Activated T-cell treated with anti-CD3 and anti-CD28 coated beads, Interleukin-2, amount 50 U/mL, for 72 hours (primary cell): ENCODE measurements at places on chromosomes 5 and 9.

GRCh38 chr5:134189031-134189430 lies 12.3 kb upstream of the SKP1 start:
- no peak for DNase-seq

DNA sequence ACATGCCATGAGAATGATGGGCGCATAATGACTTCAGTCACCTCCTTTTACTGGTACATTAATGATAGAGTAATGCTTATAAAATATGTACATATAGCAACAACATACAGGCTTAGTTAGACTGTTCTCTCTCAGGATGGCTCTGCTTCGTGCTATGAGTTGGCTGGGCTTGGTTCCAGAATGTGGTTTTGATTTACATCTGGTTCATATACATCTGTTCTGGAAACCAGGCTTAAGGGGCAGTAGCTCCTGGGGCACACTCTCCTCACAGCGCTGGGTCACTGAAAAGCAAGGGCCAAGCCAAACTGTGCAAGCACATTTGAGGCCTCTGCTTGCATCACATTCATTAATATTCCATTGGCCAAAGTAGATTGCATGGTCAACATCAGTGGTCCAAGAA lies 44.9 kb downstream of the PCSK1 start:
- DNase-seq = no peak

GRCh38 chr5:170081616-170082015 lies 24.1 kb upstream of the FOXI1 start:
- DNase-seq = no peak

DNA sequence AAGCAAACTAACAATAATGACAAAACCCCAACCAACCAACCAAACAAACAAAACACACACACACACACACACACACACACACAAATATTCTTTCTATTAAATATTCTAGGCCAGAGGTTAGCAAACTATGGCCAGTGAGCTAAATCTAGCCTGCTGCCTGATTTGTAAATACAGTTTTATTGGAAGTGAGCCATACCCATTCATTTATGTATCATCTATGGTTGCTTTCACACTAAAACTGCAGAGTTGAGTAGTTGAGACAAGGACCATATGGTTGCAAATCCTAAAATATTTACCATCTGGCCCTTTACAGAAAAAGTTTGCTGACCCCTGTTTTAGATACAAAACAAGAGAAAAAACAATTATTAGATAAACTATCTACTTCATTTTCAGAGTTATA lies 620.5 kb upstream of the SEMA6A start:
- DNase-seq = no peak

DNA sequence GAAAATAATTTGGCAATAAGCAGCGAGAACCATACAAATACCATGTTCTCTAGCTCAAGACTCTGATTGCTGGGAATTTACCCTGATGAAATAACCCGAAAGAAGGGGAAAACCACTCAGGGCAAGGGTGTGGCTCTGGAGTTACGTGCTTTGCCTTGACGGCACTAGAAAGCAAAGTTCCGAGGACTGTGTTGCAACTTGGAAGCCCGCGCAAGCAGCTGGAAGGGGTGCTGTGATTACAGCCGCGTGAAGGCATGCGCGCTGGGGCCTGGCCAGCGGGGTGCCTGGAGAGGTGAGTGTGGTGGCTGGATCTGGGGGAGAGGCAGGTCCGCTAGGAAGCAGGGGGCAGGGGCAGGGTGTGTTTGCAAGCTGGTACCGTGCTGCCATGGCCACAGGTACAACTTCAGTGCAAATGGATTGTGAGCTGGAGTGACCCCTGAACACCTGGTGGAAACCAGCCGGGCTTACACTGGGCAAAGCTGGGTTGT lies 52.6 kb upstream of the CNOT6 start:
- DNase-seq = no peak

DNA sequence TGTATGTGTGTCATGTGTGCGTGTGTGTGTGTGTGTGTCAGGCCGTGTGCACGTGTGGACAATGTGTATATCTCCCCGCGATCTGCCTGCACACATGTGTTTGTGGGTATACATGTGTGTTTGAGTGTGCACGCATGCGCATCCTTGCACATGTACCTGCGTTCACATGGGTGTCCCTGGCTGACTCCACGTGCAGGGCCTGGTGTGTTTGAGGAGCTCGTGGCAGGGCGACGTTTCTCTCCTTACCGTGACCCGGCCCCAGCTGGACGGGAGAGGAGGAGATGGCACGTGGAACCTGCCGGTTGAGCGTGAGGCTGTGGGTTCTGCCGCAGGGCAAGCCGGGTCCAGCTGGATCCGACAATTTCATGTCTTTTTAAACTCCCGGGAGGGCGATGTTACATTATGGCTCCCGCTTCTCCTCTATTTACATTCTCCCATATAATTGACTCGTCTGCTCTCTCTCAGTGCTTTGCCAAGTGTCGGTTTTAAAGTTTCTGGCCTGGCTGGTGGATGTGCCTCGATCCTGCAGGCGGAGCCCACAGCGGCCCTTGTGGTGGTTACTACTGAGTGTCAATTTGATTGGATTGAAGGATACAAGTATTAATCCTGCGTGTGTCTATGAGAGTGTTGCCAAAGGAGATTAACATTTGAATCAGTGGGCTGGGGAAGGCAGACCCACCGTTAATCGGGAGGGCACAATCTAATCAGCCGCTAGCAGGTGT lies 5.9 kb downstream of the COL5A1 start:
- no peak for DNase-seq

DNA sequence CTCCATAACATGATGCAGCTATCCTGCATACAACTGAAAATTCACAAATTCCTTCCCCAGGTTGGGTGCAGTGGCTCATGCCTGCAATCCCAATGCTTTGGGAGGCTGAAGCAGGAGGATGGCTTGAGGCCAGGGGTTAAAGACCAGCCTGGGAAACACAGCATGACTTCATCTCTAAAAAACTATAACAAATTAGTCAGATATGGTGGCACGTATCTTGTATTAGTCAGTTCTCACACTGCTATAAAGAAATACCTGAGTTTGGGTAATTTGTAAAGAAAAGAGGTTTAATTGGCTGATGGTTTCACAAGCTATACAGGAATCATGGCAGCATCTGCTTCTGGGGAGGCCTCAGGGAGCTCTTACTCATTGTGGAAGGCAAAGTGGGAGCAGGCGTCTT lies 56.4 kb upstream of the DAPK1 start:
- no peak for DNase-seq

- DNase-seq = no peak
These were observed 293.4 kb downstream of the YTHDC2 start for GRCh38 chr5:113806904-113807303.

DNA sequence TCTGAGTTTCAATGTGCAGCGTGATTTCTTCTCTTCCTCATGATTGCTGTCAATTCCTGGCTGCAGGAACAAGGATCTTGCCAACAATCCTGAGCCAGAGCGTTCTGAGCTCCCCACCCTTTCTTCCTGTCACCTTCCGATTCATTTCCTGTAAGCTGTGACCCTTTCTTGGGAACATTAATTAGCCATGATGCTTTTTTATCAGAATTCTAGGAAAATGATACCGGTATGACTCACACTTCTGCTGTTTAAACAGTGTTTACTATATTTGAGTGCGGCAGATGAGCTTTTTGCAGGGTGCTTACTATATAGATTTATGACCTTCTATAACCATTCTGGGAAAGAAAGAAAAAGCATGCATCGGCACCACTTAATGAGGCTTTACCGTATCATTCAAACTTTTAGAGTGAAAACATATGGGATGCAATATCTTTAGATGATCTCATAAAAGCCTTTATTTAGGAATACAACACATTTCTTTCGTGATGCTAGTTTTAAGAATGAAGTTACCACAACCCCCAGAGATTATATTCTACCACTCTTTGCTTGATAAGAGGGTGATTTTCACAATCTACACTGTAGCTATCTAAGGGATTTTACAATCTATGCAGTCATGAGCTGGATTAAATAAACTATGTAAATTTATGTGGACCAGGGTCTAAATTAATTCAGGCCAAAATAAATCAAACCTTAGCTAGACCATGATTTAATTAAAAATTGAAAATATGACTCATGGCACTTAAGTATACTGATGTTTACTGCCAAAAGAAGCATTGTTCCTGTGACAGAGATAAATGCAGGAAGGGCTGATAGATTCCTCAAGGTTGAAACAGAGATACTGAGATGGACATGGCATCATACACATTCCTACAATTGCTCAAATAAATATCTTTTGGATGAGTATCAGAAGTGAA lies 38.0 kb upstream of the OSMR start:
- no peak for DNase-seq

- no peak for DNase-seq
These were observed 48.4 kb downstream of the ANKRD33B start for GRCh38 chr5:10612251-10612650.

DNA sequence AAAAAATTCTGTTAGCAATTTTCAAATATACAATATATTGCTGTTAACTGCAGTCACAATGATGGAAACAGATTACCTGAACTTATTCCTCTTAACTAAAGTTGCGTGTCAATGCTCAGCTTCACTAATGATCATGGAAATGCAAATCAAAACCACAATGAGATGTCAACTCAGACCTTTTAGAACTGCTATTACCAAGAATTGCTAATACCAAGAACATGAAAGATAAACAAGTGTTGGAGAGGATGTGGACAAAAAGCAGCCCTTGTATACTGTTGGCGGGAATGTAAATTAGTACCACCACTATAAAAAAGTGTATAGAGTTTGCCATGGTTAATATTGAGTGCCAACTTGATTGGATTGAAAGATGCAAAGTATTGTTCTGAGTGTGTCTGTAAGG lies 1409.7 kb upstream of the CDH18 start:
- DNase-seq = no peak

DNA sequence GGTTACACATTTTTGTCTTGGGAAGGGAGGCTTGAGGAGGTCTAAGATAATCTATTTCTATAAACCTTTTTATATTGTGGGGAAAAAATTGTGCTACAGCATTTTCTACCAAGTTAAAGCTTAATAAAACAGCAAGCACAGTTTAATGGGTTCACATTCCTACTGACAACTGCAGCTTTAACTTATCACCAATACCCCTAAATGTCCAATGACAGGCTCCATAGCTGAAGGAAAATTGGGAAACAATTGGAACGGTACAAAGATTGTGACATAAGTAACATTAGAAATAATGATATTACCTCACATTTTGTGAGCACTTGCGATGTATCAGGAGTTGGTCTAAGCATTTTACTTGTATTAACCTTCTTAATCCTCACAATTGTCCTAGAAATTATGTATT lies 79.5 kb upstream of the HAPLN1 start:
- no peak for DNase-seq

DNA sequence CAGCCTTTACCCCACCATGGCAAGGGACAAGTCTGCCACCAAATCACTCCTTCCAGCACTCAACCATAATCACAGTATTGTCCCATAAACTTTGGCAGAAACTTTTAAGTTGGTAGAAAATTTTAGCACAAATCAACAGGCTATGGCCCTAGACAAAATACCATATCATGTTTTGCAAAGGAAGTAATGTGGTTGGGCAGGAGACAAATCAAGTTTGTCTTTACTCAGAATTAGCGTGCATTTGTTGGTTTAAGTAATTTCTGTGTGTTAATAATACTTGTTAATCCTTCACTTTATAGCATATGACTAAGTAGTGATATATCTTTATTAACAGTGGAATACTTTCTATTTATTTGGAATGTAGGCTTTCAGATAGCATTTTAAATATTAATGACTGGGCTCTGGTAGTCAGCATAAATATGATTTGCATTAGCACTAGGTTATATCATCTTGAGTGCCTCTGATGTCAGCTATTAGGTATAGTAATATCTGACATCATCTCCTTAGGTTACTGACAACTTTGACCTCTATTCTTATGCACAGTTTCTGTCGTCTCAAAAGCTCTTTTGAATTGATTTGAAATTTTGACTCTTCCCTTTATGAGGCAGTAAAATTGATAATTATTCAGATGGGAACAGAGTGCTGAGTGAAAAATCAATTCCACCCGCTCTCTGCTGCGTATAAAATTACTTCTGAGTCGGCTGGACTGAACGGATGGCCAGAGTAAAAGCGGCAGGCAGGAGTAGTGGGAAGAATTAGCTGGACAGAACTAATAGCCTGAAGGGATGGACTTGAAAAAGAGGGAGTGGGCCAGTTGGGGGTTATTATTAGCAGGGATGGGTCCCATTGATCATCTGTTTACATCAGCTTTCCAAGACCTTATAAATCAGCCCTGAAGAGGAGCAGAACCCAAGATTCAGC lies 40.1 kb upstream of the TLX3 start:
- no peak for DNase-seq

DNA sequence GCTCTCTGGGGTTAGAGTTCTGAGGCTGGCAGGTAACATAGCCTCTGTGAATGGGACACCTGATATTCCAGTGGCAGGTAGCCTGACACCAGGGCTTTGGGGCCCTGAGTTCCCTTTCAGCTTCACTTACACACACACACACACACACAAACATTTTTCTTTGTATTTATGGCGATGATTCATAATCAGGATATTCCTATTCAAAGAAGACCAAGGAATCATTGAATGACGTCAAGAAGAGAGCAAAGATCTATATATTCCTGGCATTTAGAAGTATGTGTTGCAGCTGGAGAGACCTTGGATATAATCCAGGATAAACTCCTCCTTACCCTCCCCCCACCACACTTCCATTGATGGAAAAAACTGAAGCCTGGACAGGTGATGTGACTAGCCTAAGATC lies 7.9 kb upstream of the ENTREP1 start:
- no peak for DNase-seq

DNA sequence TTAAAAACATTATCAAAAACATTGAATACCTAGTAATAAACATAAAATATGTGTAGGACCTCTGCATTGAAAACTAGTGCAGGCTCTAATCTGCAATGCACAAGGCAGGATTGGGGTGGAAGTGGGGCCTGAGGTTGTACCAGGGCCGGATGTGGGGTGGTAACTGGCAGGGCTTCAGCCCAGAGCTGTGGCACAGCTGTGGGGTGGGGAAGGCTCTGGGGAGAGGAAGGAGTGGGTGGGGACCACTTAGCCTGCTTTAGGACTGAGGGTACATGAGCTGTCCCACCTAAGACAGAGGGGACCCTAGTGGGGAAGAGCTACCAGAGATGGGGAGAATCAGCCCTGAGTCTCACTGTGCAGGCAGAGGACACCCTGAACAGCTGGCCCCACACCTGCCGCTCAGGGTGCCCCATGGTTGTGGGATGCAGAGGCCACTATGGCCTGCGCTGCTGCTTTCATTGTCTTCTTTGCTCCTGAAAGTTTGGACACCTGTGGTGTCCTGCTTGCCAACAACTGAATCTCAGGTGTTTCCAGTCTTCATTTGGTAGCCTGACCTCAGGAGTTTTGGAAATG lies 311.4 kb downstream of the TLE4 start:
- peak; percentile 51 for DNase-seq

- no peak for DNase-seq
These were observed 728.0 kb downstream of the CDH9 start for GRCh38 chr5:26310415-26310814.

DNA sequence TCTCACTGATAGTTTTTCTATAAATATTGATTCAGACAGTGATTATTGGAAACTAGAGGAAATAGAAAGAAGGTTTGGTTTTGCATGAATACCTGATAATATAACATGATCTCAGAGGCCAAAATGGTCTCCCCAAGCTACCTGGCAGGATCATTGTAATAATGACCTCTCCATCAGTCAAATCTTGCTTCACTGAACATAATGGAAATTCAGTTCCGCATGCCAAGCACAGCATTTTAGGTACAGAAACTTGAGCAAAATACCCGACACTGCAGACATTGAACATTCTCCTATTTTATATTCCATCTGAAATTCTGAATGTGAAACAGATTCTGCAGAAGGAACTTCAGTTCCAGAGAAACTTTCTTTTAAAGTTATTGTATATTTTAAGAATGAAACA lies 9.1 kb upstream of the TBC1D2 start:
- no peak for DNase-seq

GRCh38 chr9:129929496-129930125 lies 94.4 kb downstream of the USP20 start:
- peak; percentile 22 for DNase-seq
